ENCODE measurements at places on chromosomes 16 and 17. TPM values are rescaled to one million over a fixed set of nuclear protein-coding genes. Genes with fewer than 3 reads are reported as not detected.

PRSS21 gene
- not detected for total RNA-seq

KRT9 gene
- not detected for total RNA-seq

KRTAP3-2 gene
- not detected for total RNA-seq

ALDH3A2 gene
- total RNA-seq: 78.6 TPM

ABCA10 gene
- 137 TPM for total RNA-seq

KRT24 gene
- not detected for total RNA-seq

SPAG5 gene
- total RNA-seq: 3.6 TPM

TBX2 gene
- total RNA-seq: 42.6 TPM

C16orf78 gene
- not detected for total RNA-seq

COPS3 gene
- 39.2 TPM for total RNA-seq

PIRT gene
- 0.18 TPM for total RNA-seq

FAM171A2 gene
- total RNA-seq: 0.45 TPM

OSGIN1 gene
- total RNA-seq: 13.6 TPM

CCDC92B gene
- total RNA-seq: 0.18 TPM

CLEC16A gene
- 27.1 TPM for total RNA-seq

SLC16A13 gene
- 1.3 TPM for total RNA-seq

FOXJ1 gene
- total RNA-seq: not detected

CDRT15 gene
- total RNA-seq: not detected

P3H4 gene
- total RNA-seq: 14.4 TPM

CBX2 gene
- total RNA-seq: 4.5 TPM

EVPL gene
- 0.21 TPM for total RNA-seq

SLC16A5 gene
- 11.4 TPM for total RNA-seq

CYB561 gene
- 31.6 TPM for total RNA-seq

SP2 gene
- 14.3 TPM for total RNA-seq
